Cardiac fibroblast (primary cell): ENCODE measurements at places on chromosomes 2 and 18.
A peak's percentile ranks its signal among the peaks of the same experiment; 100 is the strongest.

DNA sequence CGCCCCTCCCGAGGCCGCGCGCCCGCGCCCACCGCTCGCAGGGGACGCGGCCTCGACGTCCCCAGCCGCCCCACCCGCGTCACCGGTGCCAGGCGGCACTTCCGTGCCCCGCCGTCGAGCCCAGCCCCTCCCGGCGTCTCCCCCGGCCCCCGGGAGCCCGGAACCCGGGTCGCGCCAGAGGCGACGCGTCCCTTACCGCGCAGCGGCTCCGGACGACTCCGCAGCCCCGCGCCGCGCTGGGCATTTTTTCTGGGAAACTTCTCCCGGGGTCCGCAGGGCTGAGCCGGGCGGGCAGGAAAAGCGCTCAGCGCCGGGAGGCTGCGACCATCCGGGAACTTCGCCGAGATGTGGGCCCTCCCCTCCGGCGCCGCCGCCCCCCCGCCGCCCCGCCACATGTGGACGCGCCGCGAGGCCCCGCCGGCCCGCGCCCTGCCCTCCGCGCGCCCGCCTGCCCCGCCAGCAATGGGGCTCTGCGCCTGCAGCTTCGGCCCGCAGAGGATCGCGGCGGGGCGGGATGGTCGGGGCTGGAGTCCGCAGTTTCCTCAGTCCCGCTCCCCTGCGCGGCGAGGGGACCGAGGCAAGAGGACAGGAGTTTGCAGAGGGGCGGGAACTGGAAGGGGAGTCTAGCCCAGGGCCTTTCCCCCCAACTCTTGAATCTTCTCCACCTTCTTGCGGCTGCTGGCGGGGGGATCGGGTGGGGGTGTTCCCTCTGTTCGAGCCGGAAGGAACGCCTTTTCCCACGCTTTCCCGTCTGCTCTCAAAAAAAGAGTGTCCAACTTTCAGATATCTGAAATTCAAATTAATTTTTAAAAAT is 81.5 kb downstream of the CHRNA1 start:
- DNase-seq = peak; percentile 66

- peak; percentile 2 for DNase-seq
Observed at GRCh38 chr2:148483665-148484064, 160.9 kb upstream of the EPC2 start.

DNA sequence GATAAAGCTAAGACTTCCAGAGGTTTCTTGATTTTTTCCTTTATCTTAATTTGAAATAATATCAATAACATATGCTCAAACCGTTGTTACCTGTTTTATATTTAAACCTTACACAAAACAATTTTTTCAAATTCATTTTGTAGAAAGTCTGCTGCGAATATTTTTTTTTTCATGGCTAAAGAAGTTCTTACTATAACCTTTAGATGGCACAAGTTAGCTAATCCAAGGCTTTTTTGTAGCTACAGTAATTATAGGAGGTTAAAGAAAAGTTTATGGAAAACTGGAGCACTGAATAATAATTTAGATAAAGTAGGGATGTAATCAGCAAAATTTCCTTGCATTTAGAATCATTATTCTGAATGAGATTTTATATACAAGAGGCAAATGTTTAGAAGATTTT is 78.0 kb upstream of the PNPT1 start:
- peak; percentile 75 for DNase-seq

- peak; percentile 64 for DNase-seq
Observed at GRCh38 chr18:39751161-39751560, 2185.6 kb upstream of the CELF4 start.

DNA sequence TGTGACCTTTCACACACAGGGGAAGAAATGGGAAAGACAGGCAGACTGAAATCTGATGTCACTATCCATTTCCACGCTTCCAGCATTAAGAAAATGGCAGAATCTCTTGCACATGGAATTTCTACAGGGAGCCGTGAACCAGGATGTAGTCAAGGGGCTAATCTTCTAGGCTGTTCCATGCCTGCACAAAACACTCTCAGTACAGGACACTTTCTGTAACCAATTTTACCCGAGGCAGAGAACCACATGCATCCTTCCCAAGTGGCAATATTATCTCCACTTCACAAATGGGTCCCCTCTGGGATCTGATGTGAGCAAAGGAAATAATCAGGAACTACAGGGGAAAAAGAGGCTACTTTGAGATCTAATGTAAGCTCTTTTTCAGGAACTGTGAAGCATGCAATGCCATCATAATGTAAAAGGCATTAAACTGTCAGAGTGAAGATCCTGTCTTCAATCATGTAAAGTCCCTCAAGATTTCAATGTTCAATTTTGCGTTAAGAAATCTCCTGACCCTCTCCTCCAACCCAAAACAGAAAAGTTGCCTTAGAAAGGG is 236.9 kb downstream of the RBM43 start:
- no peak for DNase-seq

DNA sequence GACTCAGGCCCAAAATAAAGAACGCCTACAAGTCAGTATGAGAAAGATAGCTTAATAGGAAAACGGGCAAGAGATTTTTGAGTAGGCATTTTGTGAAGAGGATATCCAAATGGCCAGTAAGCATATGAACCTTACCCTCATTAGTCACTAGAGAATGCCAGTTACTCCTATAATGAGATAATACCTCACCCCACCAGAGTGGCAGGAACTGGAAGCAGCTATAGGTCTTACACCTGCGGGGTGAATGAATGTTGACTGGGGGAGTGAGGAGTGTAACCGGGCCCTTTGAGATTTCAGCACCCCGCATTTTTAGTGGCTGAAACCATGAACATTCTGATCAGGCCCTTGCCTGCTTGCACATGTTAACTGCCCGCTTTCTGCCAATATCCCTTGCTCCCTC is 7.5 kb upstream of the PTPN2 start:
- DNase-seq = no peak

DNA sequence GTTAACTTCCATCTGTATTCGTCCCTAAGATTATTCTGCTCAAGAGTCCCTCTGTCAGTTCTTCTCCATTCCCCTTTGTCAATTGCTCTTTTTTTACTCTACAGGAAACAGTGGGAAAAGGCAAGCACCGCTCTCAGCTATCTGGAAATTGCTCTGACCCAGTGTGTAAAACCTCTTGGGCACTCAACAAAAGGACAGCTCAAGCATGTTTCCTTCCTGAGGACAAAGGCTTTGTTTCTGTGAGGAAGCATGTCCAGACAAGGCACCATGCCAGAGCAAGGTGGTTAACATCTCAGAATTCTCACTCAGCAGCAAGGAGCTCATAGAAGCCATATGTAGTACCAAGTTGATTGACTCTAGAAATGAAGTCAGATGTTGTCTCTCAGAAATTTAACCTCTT is 735.6 kb downstream of the TSN start:
- DNase-seq = peak; percentile 11

DNA sequence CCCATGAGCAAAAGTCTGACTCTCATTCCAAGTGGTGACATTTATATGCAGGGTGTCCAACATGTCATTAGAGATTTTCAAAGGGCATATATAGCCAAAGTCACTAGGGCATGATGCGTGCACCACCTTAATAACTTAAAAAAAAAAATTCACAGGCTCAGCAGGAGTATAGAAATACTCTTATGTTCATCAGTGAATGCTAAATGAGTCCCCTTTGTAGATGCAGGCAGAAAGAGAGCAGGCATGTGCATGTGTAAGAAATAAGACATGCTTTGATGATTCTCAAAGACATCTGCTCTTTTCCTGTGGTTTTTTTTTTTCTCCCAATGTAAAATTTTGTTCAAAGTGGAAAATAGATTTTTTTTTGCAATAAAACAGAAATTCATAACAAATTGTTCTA is 112.3 kb upstream of the AQP4 start:
- DNase-seq = no peak

GRCh38 chr18:43122955-43123354 is 7.5 kb upstream of the RIT2 start:
- no peak for DNase-seq

DNA sequence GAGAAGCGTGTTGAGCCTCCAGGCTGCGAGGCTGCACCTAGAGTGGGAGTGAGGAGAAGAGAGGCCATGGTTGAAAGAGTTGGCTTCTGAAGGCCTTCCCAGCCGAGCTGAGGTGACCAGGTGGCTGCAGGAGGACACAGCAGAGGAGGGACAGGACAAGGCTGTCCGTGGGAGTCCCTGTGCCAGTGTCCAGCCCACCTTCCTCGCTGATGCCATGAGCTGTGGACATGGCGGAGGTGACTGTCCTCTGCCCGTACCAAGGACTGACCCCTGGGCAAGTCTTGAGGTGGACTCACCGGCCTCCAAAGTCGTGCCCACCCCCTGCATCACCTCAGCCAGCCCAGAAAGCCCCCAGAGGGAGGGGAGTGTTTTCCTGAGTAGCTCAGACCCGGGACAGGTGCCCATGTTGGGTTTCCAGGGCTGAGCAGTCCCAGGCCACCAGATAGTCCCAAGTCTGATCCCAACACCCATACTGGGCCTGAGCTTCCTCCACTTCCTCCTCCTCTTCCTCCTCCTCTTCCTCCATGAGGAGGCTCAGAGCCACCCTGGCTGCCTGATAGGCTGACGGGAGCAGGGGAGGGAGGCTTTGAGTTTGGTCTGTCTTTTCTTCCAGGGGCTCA is 43.0 kb upstream of the FOSL2 start:
- DNase-seq = no peak

- no peak for DNase-seq
Observed at GRCh38 chr2:24274809-24275208, 85.5 kb downstream of the ITSN2 start.

DNA sequence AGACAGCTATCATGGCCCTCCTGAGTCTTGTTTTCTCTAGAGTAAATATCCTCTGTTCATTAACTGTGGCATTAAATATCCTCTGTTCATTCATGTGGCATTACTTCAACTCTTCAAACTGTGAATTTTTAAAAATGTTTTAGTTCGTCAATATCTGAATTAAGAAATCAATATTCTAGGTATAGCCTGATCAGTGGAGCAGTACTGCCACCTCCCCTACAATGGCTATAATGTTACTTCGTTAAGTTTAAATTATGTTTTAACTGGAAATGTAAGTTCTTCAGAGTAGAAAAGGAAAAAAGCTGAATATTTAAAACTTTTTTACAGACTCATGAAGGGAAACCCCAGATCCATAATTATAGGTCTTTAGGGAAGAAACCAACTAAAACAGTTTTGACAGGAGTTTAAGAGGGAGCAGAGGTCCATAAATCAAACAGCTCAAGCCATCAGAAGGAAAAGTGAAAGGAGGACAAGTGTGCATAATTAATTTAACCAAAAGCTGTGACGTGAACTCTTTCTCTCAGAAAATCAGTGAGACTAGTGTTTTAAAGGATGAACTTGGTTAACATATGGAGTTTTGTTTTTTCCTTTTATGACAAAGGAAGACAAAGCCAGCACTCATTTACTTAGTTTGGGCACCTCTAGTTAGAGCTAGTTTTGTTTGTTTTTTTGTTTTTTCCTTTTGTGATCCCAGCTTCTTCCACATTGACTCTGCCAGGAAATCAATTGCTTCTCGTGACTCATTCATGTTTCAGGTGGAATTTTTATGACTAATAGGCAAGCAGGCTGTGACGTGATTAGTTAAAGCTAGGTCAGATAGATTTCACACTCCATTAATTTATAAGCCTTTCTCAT is 44.9 kb downstream of the RBBP8 start:
- peak; percentile 85 for DNase-seq

- no peak for DNase-seq
Observed at GRCh38 chr2:138744713-138745112, 35.5 kb downstream of the NXPH2 start.

DNA sequence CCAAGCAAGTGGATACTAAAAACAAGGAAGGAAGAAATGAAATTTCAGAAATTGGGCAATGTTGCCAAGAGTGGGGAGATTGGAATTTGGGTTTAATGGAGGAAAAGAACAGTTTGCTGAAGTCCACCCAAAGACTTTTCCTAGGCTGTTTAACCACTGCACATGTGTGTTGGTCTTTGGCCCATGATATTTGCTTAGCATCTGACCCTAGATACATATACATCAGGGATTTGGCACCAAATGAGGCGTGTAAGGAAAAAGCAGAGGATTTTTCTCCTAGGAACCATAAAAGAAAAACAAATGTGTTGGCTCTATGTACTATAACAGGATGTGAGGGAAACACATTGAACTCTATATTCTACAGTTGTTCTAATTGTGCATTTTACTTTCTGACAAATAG is 80.7 kb upstream of the CD28 start:
- no peak for DNase-seq

DNA sequence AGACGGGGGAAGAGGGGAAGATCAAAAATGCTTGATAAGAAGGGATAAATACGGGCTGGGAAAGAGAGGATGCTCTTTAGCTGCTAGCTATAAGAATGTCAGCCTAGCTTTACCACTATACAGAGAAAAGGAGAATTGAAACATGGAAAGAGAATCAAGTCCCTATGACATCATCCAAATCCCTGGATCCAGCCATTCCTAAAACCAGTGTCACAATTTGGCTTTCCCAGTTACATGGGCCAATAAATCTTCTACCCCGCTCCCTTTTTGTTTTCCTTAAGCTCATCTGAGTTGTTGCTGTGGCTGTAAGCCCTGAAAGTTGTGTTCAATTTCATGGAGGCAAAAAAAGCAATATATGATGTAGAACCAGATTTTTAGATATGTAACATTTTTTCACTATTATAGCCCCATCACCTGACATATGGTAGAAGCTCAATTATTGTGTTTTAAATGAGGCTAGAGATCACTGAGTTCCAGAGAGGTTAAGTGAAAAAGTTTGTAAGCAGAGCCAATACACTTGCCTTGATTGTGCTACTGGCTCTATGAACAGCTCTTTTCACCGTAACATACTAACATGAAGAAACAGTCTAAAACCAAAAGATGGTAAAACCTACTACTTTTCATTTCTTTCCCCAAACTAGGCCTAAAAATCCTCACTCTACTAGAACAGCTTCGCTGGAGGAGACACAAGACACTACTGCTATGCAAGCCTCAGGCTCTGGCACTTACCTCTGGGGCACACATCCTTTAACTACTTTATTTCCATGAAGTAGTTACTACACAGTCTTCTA is 4.3 kb downstream of the HNRNPLL start:
- DNase-seq = no peak

DNA sequence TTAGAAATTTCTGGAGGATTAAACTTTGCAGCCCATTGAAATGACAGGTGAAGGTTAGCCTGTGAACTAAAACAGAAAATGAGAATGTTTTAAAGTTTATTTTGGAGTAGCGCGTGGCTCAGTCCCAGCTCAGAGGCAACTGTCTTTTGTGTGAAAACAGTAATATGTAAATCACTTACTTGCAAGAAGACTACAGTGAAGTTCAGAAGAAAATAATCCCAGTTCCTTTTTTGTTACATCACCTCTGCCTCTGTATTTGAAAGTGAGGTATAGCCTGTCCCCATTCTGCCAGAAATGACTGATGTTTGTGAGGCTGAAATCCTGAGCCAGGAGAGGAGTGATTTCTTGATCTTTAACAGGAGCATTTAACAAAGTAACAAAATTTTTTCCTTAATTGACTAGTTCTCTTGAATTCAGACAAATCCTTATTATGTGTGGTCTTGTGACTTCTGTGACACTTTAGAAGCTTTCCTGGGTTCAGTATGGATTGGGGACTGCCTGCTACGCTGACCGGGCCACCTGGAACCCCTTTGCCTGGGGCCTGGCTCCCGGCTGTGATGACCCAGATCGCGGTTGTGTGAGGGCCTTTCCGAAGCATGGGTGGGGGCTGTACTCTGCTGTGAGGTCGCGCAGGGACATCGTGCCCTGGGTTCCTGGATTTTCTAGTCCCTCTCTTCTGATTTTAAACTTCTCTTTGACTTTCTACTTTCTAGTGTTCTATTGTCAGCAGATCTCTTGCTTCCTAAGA is 24.3 kb downstream of the TRAPPC12 start:
- DNase-seq = no peak
